ENCODE measurements at places on chromosomes 6 and 20.
A peak's percentile ranks its signal among the peaks of the same experiment; 100 is the strongest.

DNA sequence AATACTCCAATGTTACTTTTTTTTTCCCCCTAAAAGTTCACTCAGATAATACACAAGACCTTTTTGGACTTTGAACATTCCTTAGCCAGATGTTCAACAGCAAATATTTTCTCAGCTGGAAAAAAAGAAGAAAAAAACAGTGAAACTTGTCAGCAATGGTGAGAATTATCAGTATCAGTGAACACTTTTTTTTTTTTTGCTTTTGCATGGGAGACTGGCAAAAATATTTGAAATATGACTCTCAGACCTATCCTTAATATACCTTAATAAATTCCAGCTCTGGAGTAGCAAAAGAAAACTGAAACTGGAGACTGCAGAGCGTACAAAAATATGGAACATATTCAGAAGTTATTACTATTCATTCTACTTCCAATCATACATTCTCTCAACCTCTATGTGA is 92.3 kb downstream of the RFPL4B start:
- DNase-seq: no peak

GRCh38 chr6:55943329-55943728 is 67.9 kb upstream of the BMP5 start:
- DNase-seq: no peak

DNA sequence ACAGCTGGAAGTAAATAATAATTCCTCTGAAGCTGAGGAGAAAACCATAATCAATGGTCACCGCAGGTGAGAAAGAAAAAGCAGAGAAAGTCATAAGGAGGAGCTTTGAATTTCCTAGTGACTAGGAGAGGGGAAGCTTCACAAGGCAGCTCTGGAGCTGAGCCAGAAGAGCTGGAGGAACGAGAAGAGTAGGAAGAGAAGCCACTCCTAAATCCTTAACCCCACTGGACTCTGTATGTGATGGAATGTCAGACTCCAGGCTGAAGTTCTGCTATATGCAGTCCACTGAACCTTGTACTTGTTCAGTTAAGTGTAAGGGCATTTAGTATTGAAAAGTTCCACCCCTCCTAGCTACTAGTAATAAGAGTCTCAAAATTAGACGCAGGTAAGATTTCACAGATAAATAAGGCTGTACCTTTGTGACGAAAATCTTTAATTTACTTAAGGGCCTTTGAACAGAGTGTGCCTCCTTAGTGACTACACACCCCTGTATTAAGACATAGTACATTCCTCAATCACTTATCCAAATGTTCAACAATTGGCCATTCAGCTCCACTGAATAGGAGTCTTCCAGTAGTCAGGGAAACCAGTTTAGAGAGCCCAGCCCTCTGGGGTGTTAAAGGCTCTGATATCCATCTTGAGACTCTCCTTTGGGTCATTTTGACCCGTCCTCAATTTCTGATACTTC is 71.4 kb upstream of the UFL1 start:
- DNase-seq: no peak

GRCh38 chr6:37987018-37987417 is 167.5 kb downstream of the ZFAND3 start:
- peak; percentile 70 for DNase-seq

DNA sequence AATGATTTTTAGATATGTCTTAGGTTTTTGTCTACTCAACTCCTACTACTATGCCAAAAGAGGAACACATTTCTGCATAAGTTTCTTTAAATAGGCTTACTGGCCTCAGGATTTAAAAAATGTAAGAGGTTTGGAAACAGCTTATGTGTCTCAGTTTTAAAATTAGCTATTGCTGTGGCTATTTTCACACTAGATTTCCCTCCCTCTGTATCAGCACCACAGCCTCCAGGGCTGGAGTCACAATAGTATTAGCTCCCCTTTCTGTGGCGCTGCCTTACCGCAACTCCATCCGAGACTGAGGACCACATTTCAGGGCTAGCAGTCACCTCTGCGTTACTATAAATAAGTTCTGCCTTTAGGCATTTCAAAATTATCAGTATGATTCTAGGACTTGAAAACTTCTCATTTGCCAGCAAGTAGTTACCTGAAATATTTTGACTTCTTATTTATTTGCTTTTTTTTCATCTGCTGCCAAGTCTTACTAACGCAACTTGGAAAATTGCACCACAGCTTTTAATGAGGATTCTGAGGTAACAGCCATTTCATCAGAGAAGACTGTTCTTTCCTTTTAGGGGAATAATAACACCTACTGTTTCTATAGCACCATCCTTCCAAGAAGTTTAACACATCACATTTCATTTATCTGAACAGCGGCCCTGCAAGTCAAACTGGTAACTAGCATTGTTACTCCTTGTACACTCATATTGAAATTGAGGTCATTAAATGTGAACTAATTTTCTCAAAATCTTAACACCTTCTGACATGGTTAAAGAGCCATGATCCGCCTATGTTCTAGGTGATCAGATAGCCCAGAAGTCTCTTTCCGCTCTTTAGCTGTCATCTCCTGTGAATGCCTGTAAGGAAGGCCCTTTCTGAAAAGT is 105.9 kb downstream of the GJA10 start:
- peak; percentile 80 for DNase-seq

- no peak for DNase-seq
These were observed 69.3 kb downstream of the FAM50B start for GRCh38 chr6:3918469-3918868.

GRCh38 chr20:58309591-58310290 is at the start of gene RAB22A:
Gene RAB22A, plus strand, starts transcription at chr20:58309715. Its CDS starts 262 bp downstream, at chr20:58309977.
- DNase-seq: peak; percentile 83

- DNase-seq: no peak
These were observed 592.9 kb downstream of the TFAP2B start for GRCh38 chr6:51411496-51412125.

- no peak for DNase-seq
These were observed 74.1 kb downstream of the BFSP1 start for GRCh38 chr20:17457079-17457478.

DNA sequence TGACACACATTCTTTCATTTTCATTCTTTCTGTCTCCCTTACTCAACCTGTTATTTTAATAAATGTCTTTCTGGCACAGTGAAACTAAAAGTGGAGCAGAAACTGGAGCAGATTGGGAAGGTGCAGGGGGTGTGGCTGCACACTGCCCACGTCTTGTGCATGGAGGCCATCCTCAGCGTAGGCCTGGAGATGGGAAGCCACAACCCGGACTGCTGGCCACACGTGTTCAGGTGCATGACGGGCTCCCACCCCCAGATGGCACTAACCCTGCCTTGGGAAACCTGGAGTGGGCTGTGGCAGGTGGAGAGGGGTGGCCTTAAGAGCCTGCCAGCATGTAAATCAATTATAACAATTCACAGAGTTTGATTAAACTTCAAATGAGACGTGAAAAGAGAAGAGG is 71.4 kb upstream of the PBOV1 start:
- DNase-seq: peak; percentile 14

- DNase-seq: no peak
These were observed 26.9 kb downstream of the RING1 start for GRCh38 chr6:33235221-33235634.

Data from activated CD4-positive, alpha-beta T cell treated with anti-CD3 and anti-CD28 coated beads, Interleukin-2, amount 50 U/mL, for 16 hours (primary cell).